ENCODE measurements at places on chromosomes 11 and 22.

DNA sequence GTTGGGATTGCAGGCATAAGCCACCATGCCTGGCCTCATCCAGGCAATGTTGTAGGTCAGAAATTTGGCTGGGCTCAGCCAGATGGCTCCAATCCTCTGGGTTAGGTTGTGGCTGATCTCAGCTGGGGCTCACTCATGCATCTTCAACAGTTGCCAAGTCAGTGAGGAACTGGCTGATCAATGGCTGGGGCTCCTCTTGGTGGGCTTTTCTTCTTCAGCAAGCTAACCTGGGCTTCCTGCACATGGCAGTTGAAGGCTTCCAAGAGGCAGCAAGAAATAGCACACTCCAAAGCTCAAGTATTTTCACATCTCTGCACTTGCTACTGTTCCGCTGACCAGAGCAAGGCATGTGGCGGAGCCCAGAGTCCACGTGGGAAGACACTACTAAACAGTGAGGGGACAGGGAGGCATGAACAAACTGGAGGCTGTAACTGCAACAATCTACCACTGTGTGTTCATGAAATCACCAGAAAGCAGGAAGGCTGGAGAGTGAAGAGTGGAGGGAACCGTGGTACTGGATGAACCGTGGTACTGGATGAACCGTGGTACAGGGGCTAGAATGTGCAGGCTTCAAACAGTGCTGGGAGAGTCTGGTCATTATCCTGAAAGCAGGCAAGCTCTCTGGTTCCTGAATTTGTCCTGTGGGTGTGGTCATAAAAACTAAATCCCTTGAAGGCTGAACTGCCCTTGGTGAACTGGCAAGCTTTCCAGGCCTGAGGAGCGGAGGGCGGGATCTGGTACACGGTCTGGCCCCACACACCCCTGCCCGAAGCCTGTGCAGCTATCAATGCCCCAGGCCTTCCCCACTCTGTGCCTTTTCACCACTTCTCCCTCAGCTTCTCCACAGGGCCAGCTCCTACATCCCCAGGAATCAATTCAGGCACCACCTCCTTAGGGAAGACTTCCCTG, 20.2 kb downstream of the CHST1 start:
- DNase-seq, result no peak

DNA sequence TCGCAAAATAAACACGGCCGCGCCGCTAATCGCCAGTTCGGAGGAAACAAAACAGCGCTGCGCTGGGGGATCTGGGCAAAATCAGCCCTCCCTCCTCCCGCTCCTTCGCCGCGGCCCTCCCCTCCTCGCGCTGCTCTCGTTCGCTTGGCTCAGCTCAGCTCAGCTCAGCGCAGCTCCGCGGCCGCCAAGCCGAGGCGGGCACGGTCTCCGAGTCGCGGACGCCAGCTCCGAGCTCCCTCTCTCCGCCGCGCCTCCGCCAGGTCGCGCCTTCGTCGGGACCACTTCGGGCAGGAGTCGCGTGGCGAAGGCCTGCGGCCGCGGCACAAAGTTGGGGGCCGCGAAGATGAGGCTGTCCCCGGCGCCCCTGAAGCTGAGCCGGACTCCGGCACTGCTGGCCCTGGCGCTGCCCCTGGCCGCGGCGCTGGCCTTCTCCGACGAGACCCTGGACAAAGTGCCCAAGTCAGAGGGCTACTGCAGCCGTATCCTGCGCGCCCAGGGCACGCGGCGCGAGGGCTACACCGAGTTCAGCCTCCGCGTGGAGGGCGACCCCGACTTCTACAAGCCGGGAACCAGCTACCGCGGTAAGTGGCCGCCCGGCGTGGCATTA, at the start of gene SPON1:
TSS of gene SPON1 (plus strand) at position 162 of the 607 bp plus-strand sequence. CDS start at position 344, 182 bp downstream.
- DNase-seq, result no peak

GRCh38 chr11:8267280-8267679, 3.6 kb upstream of the LMO1 start:
- no peak for DNase-seq

DNA sequence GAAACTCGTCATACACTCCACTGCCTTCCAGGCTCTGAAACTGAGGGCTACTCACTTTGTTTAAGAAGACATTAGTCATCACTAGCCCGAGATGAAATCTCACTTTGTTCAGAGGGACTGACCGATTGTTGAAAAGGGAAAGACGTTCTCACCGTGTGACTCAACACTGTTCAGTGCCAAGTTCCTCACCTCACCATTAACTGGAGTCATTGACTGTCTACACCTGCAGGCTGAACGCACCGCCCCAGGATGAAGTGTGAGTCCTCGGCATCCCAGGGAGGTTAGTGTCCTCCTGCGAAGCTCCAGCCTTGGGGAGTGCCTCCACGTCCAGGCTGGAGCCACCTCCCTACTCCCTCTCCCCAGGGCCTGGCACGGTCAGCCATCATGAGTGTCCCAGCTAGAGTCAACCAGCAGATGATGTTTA, 30.4 kb downstream of the FADD start:
- no peak for DNase-seq

GRCh38 chr22:27602390-27602789, 199.2 kb downstream of the MN1 start:
- no peak for DNase-seq

DNA sequence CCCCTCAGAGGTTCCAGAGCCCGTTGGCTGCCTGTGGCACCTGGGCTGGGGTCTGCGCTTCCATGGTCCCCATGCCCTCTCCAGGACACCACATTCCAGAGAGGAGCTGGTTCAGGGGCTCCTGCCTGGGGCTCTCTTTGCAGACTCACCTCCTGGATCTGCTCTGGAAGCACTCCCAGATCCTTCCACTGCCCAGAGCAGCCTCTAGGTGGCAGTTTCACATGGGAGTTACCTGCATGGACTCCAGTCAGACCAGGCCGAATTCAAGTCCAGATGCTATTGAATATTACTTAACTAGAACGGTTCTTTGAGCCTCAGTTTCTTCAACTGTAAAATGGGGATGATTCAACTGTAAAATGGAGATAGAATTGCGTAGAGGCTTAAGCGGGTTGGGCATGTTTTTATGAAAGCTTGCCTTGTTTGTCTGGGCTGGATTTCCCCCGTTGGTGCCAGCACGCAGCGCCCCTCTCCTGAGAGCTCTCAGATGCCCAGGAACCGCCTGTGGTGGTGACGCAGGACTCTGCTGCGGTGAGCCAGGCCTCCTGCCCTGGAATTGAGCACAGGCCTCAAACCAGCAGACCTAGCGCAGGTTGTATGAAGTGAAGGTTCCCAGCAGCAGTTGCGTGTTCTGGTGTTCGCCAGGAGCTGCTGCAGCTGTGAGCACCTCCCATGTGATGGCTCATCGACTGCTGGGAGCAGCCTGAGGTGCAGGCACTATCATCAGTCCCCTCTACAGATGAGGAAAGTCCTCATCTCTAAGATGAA, 44.2 kb downstream of the LMO1 start:
- DNase-seq, result no peak

- no peak for DNase-seq
Observed at GRCh38 chr11:67283481-67283963, 5.6 kb upstream of the ANKRD13D start.

DNA sequence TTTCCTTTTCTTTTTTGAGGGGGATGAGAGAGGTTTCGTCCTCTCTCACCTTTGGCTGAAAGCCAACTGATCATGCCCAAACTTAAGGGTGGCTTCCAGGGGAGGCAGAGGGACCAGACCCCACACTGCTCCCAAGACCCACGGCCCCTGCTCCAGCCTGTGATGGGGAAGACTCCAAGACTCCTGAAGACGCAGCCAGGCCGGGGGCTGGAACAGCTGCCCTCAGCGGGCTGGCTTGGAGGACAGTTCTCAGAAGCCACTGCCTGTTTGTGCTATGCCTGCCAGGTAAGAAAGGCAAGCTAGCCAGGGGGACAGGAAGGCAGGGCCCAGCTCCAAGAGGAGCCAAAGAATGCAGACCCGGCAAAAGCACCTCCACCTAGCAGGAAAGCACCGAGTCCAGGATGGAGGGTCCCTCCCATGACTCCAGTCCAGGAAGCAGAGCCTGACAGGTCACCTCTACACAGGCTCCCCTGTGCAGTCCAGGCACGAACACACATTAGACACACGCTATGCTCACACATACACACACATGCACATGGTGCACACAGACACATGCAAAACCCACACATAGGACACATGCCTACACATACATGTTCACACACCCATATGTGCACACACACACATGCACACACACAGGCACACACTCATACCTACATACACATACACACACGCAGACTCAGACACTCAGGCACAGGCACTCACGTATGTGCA, 31.3 kb downstream of the GNB1L start:
- DNase-seq, result no peak

DNA sequence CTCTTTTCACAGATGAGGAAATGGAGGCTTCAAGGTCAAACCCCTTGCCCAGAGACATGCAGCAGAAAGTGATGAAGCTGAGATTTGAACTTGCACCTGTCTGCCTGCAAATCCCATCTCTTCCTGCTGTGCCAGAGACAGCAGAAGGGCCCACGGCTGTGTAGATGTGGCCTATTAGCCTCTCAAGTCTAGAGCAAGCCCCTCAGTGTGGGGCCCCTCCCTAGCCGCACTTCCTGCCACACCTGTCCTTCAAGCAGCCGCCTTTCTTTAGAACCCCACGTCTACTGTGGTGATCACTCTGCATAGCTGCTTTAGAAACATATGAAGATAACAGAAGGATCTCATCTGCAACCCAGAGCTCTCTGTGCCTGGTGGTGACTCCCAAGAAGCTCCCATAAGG, 41.2 kb upstream of the JAM3 start:
- no peak for DNase-seq

All from activated CD4-positive, CD25-positive, alpha-beta regulatory T cell (primary cell).